ENCODE measurements at places on chromosomes 5 and 9.

DNA sequence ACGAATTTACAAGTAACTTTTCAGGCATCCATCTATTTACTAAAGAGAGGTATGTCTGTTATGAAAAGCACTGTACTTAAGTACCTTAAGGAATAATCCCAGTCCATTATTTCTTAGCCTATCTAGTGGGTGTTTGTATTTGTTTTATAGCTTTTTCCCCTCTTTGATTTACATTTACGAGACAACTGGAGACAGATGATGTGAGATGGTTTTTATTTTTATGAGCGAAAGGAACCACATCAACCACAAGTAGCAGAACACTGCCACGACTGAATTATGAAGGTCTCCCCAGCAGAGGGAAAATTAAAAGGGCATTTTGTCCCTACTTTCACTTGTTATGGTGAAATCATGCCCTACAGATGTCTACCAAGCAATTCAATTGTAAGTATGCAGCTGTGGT lies 357.8 kb downstream of the NFIB start:
- DNase-seq: no peak

DNA sequence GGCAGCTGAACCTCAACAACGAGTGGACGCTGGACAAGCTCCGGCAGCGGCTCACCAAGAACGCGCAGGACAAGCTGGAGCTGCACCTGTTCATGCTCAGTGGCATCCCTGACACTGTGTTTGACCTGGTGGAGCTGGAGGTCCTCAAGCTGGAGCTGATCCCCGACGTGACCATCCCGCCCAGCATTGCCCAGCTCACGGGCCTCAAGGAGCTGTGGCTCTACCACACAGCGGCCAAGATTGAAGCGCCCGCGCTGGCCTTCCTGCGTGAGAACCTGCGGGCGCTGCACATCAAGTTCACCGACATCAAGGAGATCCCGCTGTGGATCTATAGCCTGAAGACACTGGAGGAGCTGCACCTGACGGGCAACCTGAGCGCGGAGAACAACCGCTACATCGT lies 12.4 kb upstream of the PHYHD1 start:
- no peak for DNase-seq

GRCh38 chr5:54689411-54690251 lies 172.1 kb downstream of the SNX18 start:
- DNase-seq: no peak

GRCh38 chr9:133026426-133026825 lies 4.4 kb upstream of the GTF3C5 start:
- DNase-seq: no peak

DNA sequence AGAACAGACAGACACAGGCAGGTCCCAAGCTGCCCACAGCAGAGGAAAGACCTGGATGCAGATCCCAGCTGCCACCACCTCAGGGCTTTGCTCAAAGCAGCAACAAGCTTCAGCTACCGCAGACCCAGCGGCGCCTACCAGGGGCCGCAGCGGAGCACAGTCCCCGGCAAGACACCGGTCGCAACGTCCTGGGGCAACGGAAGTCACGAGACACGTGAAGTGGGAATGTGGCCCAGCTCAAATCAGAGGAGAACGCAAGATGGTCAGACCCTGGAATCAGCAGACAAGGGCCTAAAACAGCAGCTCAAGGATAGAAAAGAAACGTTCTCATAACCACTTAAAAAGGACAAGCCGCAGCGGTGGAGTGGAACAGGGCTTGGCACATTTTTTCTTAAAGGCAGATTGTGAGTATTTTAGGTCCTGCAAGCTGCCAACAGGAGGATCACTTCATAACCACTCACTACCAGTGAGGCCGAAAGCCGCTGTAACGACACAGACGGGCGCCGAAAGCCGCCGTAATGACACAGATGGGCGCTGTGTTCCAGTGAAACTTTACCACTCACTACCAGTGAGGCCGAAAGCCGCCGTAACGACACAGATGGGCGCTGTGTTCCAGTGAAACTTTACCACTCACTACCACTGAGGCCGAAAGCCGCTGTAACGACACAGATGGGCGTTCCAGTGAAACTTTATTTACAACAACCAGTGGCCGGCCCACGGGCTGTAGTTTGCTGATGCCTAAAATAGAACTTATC lies 21.7 kb downstream of the SLC9A3 start:
- DNase-seq: no peak

DNA sequence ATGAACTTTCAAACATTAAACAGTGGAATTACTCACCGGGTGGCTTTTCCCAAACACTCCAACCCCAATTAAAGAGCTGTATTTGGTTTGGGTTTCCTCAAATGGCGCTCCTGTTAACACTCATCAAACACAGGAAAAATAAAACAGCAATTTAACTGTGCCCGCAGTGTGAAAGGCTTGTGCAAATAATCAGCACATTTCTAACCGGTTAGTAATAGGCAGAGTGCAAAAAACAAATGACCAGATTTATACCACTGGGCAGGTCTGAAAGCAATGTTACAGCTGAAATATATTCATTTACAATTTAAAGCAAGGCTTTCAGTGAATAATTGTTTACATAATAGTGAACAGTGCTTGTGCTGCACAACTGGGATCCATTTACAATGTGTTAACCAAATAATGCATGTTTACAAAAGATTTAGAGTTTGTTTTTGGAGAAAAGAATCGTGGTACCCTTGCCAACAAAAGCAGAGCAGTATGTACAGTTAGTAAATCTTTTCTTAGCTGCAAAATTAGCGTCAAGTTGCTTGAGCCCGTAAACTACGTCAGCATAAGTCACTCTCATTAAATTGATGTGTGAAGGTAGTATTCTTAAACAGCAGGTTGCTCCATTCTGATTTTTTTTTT lies 662.9 kb upstream of the ZNF608 start:
- no peak for DNase-seq

All from CD4-positive, alpha-beta T cell treated with Interleukin-15 for 4 hours (primary cell).